ENCODE measurements at places on chromosomes 7 and 10.
A peak's percentile ranks its signal among the peaks of the same experiment; 100 is the strongest.

DNA sequence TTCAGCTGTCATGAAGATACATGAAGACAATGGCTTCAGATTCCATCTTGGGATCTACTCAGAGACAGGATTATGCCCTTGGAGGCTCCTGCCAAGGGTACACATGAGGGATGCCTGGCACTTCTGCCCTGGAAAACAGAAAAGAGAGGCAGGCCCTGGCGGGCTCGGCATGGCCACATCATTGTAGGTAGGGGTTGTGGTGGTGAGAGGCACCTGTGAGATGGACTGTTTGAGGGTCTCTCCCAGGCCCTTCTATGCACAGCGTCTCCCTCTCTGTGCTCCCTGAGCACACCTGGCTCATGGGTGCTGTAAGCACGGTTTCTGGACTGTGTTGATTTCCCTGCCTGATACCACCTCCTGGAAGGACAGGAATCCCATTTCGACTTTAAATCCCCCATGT lies 304.3 kb downstream of the GLRX3 start:
- DNase-seq: no peak

DNA sequence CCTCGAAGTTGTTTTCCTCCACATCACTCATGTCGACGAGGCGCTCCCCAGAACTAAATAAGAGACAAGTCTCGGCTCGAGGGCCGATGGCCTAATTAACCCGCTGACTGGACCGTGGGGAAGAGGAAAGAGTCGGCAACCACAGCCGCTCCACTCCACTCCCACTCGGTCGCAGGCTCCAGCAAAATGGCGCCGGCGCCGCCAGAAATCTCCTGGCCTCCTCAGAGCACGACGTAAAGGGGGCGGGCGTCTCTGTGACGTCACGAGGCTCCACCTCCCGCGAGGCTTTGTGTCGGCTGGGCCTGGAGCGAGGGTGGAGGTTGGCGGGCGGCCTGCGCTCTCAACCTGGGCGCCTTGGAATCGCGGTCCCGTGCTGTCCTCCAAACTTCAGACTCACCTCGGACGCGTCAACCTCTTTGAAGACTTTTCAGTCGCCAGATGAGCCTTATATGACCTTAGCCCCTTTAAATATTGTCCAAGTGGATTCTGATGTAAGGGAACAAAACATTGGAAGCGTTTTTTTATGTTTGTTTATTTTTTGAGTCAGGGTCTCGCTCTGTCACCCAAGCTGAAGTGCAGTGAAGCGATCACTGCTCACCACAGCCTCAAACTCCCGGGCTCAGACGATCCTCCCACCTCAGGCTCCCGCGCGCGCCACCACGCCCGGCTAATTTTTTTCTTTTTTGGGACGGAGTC lies at the start of gene TRA2A:
TSS of gene TRA2A (minus strand) at position 188 of the 696 bp plus-strand sequence. CDS start at position 31, 157 bp downstream.
- peak; percentile 98 for DNase-seq

GRCh38 chr7:151690606-151691005 lies 170.9 kb upstream of the RHEB start:
- DNase-seq: no peak

- no peak for DNase-seq
Measured at GRCh38 chr7:148210804-148211325, 379.7 kb upstream of the C7orf33 start.

DNA sequence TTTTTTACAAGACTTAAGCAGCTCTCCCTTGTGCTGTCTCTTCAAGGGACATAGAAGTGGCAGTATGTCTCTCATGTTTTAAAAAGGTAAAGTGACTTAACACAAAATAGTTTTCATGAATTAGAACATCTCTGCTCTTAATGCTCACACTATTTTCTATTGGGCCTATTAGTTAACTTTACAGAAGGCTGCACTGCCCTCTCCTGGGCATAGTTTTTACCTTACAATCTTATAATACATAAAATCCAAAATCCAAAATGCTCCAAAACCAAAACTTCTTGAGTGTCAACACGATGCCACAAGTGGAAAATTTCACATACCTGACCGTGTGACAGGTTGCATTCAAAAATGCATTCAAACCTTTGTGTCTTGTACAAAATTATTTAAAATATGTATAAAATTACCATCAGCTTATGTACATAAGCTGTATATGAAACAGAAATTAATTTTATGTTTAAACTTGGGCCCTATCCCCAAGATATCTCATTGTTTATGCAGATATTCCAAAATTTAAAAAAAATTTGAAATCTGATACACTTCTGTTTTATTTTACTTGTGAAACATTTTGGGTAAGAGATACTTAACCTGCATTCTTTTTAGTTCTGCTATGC lies 25.8 kb downstream of the TES start:
- peak; percentile 45 for DNase-seq

GRCh38 chr7:40437936-40438634 lies 303.3 kb downstream of the SUGCT start:
- no peak for DNase-seq

DNA sequence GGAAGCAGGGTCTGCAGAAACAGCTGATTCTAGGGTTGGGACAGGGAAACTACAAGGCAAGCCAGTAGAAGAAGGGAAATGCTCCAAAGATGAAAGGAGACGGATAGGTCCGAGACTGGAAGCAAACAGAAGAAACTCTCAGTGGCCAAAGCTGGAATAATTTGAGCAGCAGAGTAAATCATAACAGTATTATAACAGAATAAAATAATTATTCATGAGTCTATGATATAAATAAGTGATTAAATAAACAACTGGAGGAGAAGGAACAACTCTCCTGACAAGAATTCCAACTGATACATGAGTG lies 27.6 kb downstream of the EZH2 start:
- DNase-seq: no peak

DNA sequence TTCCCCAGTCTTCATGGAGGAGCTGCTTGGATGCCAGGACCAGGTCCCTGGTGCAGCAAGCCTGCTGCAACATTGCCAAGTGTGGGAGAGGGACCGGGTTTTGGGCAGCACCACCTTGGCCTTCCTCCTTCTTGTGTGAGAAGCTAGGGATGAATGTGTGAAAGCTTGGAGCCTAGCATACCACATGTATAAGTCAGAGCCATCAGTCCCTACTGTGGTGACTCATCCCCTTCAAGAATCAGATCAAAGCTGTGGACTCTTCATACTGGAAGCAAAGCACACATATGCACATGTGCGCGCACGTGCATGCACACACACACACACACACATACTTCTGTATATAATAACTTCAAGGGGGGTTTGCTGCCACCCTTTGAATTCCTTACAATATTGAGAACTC lies 527.8 kb downstream of the LRMDA start:
- no peak for DNase-seq

- no peak for DNase-seq
Measured at GRCh38 chr10:63390521-63390920, 75.3 kb downstream of the JMJD1C start.

DNA sequence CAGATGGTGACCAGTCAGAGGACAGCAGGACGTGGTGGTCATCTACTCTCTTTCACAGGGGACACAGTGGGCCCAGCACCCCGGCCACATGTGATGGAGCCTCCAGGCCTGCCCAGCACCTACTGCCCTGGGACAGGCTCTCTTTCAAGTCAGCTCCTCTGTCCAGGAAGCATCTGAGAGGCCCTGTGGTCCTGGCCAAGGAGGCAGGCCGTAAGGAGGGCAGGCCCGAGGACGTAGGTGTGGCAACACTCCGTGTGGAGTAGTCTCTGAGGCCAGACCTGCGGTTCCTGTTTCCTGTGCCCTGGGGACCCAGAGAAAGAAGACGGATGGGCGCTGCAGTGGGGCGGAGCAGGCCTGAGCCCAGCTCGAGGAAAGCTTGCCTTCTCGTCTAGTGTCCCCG lies 179.2 kb downstream of the EBF3 start:
- no peak for DNase-seq

- no peak for DNase-seq
Measured at GRCh38 chr7:47239034-47239433, 342.9 kb downstream of the TNS3 start.

DNA sequence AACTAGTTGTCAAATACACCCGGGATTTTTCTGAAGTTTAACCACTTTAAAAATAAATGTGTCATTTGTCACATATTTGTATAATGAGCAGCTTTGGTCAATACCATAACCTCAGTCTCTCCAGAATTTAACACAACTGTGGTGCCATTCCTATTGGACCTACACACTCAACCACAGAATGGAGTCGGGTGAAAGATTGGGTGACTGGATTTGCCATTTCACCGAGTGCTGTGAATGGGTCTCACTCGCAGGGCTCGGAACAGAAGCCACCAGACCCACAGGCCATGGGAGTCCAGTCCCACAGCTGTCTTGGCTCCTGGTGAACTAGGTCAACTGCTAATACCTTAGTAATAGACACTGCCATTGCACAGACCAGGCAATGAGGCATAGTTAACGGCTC lies 298.4 kb downstream of the CCDC3 start:
- no peak for DNase-seq

GRCh38 chr10:72690071-72690755 lies 1.7 kb upstream of the MCU start:
- DNase-seq: no peak
